ENCODE measurements at places on chromosomes 2 and 18. TPM values are rescaled to one million over a fixed set of nuclear protein-coding genes. Genes with fewer than 3 reads are reported as not detected.

Gene ST6GAL2
- total RNA-seq = not detected

Gene CD226
- total RNA-seq = 0.94 TPM

Gene ZAP70
- 0.70 TPM for total RNA-seq

Gene ARHGAP28
- total RNA-seq = 1.1 TPM

Gene METAP1D
- total RNA-seq = 6.9 TPM

Gene TRPM8
- total RNA-seq = not detected

Gene RGPD8
- 5.2 TPM for total RNA-seq

Gene PTPRN
- total RNA-seq = not detected

Gene HOXD12
- total RNA-seq = not detected

Gene IL36G
- total RNA-seq = not detected

Gene RAD51AP2
- 0.16 TPM for total RNA-seq

Gene RAB6C
- 0.22 TPM for total RNA-seq

Gene GNAL
- 5.1 TPM for total RNA-seq

Gene IL36RN
- total RNA-seq = not detected

Gene RUFY4
- total RNA-seq = not detected

Gene TRABD2A
- total RNA-seq = 0.56 TPM

Gene GRB14
- 24.1 TPM for total RNA-seq

Gene GKN2
- not detected for total RNA-seq

Gene RPRD1A
- total RNA-seq = 47.7 TPM

Gene STARD6
- total RNA-seq = not detected

Gene KCNIP3
- total RNA-seq = 8.4 TPM

Gene C2orf72
- total RNA-seq = 0.05 TPM

Gene NCKAP5
- total RNA-seq = 7.9 TPM

Gene CCL20
- not detected for total RNA-seq

Gene ECEL1
- total RNA-seq = not detected

Gene ZFAND2B
- 21.3 TPM for total RNA-seq

Gene TMEM200C
- total RNA-seq = 0.24 TPM

Gene REG3A
- not detected for total RNA-seq

Gene MYCN
- 0.24 TPM for total RNA-seq

Gene MALL
- total RNA-seq = 9.9 TPM

Gene CRYBA2
- total RNA-seq = not detected

Gene SOX11
- 0.81 TPM for total RNA-seq

Gene FBXO48
- total RNA-seq = 1.1 TPM
